ENCODE measurements at places on chromosomes 2 and 18.

GRCh38 chr18:21663578-21663977 is 41.0 kb downstream of the ABHD3 start:
- DNase-seq, result no peak

- DNase-seq, result no peak
Observed at GRCh38 chr2:27966466-27966865, 75.9 kb downstream of the BABAM2 start.

- DNase-seq, result no peak
Observed at GRCh38 chr2:239945751-239946561, 79.2 kb downstream of the NDUFA10 start.

DNA sequence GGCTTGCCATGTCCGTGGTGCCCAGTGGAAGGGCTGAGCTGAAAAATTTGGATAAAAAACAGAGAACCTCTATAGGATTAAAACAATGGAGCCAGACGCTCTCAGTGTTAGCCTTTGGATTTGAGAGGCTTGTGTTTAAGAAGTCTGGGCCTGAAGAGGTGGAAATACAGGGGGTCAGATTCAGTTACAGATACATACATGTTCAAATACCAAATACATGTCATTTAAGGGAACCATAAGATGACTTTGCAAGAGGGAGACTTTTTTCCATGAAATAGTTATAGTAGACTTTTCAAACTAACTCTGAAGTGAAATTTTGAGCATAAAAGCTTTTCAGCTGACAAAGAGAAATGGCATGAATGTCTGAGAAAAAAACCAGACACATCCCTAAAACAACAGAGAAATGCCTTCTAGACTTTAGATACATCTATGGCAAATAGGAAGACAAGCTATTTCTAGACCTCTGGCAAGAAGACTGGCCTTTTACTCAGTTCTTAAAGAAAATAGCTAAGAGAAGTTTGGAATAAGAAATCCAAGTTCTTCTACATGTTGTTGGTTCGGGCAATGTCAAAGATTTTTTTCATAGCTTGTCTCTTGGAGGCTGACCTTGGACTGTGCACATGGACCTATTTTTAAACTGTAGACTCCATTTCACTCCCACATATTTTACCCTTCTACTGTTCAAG is 112.9 kb downstream of the LTBP1 start:
- no peak for DNase-seq

DNA sequence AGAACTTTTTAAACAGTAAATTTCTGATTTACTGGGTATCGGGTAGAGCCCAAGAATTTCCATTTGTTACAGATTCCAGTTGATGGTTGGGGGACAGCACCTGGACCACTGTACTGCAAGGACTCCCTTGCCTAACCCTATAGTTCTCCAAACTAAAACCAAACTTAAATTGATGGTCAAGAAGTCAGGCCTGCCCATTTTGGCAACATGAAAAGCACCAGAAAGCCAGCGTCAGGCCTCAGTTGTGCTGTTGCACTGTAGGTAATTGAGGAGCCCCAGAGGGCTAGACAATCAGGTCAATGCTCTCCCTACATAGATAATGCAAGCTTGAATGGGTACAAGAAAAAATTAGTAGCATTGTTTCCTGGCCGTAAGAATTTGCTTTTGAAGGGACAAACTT is 40.5 kb downstream of the NOP58 start:
- no peak for DNase-seq

DNA sequence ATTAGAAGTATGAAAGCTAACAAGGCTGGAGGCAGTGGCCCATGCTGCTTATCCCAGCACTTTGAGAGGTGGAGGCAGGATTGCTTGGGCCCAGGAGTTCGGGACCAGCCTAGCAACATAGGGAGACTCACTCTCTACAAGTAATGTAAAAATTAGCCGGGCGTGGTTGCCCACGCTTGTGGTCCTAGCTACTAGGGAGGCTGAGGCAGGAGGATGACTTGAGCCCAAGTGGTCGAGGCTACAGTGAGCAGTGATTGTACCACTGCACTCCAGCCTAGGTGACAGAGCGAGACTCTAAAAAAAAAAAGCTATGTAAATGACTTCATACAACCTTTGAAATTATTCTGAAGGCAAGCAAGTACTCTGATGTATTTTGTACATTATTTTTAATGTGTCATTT is 1.5 kb downstream of the RMDN2 start:
- DNase-seq, result no peak

GRCh38 chr2:47782381-47782670 is 619 bp upstream of the MSH6 start:
- DNase-seq, result no peak

DNA sequence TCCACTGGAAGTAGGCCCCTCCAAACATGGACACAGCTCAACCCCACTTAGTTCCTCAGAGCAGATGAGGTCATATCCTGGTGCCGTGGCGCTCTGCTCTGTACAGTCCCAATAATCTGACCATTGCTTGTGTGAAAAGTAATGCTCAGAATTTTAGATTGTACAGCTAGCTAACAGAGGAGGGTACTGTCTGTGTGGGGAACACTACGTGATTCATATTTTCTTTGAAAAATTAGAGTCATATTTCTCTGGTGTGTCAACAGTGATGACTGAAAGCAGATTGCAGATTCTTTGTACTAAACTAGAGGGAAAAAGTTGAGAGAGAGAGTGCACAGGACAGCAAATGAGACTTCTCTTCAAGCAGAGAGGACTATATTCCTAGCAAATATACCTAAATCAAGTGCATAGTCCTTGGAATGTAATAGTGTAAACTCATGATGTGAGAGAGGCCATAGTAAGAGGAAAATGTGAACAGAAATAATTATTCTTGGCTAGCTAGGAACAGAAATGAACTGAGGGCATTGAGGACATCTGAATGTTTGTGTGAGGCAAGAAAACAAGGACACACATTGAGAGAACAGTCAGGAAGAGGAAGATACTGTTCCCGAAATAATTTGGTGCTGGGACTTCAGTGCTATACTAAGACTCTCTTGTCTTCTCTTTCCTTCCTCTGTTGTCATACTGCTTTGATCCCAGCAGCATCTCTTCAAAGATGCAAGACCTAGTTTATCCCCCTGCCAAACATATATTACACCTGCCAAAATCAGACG is 157.0 kb upstream of the RND3 start:
- no peak for DNase-seq

GRCh38 chr2:169569948-169570347 is 3.7 kb downstream of the FASTKD1 start:
- DNase-seq, result no peak

DNA sequence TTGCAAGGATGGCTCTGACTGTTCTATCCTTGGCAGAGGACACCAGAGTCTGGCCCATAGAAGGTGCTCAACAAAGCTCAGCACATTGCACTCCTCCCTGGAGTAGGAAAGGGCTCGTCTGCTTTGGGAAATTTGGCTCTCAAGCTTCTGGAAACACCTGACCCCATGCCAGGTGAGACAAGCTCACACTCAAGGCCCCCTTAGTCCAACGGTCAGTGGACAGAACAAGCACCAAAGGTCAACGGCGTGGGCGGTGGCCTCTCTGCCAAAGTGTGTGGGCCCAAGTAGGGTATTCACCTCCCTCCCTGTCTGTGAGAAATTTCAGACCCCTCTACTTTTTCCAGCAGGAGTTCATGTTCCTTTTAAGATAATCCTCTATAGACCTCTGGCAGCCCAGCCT is 2.0 kb upstream of the STEAP3 start:
- no peak for DNase-seq

- peak; percentile 9 for DNase-seq
Observed at GRCh38 chr2:196670342-196670741, 30.8 kb downstream of the CCDC150 start.

DNA sequence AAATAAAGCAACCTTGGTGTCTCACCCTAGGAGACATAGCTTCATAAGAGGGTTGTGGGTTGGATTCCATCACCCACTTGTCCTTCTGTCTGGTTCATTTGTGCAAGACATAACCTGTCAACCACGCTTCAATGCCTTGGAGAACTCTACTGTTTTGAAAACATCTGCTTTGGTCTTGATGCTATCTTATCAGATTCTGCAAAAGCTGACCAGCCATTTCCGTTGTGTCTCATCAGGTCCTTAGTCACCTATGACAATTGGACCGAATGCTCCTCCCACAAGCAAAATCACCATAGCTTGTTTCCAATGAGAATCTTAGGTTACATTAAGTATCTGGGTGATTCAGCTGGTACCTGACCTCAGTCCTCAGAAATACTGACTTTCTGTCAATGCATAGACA is 35.4 kb downstream of the STAT4 start:
- DNase-seq, result no peak

Data from GM13976 (cell line).